ENCODE measurements at places on chromosomes 7 and 10. TPM values are rescaled to one million over a fixed set of nuclear protein-coding genes. Genes with fewer than 3 reads are reported as not detected.

- DNase-seq: no peak
Measured at GRCh38 chr7:29435902-29436301, 127.7 kb upstream of the PRR15 start.

Gene KCP
- 0.14 TPM for total RNA-seq

Gene GPR15LG
- total RNA-seq: not detected

DNA sequence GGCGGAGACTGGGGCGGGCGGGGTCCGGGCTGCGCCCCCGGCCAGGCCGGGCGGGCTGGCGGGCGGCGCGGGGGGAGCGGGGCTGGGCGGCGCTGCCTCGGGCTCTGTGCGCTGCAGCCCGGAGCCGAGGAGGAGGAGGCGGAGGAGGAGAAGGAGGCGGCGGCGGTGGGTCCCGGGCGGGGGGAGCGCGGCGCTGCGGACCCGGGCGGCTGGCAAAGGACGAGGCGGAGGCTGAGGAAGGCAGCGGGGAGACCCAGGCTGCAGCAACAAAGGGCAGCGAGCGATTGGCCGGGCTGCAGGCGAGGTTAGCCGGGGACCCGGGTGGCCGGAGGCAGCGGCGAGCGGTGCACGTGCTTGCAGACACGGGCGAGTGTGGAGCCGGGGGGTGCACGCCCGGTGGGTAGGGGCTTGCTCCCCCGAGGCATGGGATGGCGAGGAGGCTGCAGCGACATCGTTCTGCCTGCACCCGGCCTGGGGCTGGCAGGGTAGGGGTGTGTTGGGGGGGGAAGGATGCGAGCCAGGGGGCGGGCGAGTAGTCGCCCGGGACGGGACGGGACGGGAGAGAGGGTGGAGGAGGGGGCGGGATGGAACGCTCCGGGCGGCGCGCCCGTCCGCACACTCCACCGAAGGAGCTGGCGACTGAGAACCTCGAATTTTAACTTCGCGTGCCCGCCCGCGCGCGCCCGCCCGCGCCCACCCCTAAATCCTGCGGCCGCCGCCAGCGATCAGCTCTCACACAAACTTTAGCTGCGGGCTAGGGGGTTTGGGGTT is 844 bp upstream of the KAT6B start:
- peak; percentile 60 for DNase-seq

Gene ENTPD1
- 0.99 TPM for total RNA-seq

- DNase-seq: no peak
Measured at GRCh38 chr7:22607180-22607579, 107.2 kb upstream of the STEAP1B start.

DNA sequence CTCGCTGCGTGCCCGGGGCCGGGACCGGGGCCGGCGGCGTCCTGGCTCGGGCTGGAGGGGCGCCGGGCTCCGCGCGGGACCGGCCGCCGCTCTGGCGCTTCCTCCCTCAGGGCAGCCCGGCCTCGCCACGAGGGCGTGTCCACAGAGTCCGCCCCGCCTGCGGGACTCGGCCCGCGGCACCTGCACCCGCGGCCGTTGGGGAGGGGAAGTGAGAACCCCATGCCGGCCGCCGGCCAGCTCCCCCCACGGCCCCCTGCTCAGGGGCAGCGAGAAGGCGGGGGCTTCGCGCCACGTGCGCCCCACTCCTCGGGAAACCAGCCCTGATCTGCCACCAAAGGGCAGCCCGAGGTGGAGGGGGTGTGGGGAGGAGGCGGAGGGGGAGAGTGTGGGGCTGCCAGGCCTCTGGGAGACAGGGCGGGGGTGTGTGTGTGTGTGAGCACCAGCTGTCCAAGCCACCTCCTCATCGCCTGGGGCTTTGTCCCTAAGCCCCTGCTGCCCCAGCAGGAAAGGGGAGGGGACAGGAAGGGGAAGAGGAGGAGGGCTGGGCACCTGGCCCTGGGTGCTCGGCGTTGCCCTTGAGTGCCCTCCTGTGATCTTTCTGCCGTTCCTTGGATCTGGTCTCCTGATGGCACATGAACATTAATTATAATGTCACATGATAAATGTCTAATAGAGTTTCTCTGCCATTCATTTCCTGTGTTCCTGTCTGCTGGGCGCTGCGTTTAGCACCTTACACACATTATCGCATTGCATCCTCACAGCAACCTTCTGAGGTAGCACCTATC is at the start of gene PIK3AP1:
Gene PIK3AP1, minus strand, starts transcription at position 93 of the 785 bp plus-strand sequence. CDS start 120 bp downstream, outside the sequence.
- peak; percentile 63 for DNase-seq

DNA sequence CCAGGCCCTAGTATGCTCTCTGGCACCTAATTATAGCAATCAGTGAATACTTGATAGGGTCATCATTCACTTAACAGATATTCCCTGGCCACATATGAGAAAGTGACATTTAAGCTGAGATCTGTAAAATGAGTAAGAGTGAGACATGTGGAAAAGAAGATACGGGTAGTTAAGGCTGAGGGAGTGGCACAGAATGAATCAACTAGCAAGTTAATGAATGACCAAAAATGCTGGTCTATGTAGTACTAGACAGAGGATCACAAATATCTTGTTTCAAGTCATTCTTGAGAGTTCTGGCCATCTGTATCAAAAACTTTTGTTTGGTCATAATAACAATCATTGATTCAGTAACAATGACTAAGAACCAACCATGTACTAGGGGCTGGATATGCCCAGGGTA is 954.9 kb downstream of the CNTNAP2 start:
- DNase-seq: no peak
